NCI-H187 (cell line): ENCODE measurements at places on chromosomes 3 and 15.

- DNase-seq = no peak
These were observed 5.6 kb upstream of the FYCO1 start for GRCh38 chr3:46001178-46001577.

- no peak for DNase-seq
These were observed 136.5 kb upstream of the RBMS3 start for GRCh38 chr3:29144361-29144760.

GRCh38 chr3:39473452-39474125, 6.1 kb downstream of the MOBP start:
- DNase-seq = no peak

GRCh38 chr3:187571701-187572100, 98.5 kb downstream of the SST start:
- DNase-seq = no peak

- DNase-seq = no peak
These were observed 7.8 kb upstream of the RAD18 start for GRCh38 chr3:8970971-8971589.

DNA sequence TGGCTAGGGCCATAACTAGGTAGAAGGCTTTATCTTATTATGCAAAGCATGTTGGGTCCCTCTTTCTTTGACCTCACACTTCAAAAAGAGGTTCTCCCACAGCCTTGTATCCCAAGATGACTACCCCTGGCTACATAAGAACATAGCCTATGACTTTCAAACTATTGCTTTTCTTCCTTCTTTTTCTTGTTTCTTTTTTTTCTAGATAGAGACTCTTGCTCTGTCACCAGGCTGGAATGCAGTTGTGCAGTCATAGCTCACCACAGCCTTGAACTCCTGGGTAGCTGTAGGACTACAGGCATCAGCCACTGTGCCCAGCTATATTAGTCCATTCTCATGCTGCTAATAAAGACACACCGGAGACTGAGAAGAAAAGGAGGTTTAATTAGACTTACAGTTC, 47.2 kb downstream of the DIPK2A start:
- DNase-seq = no peak

- no peak for DNase-seq
These were observed 12.1 kb downstream of the EDC3 start for GRCh38 chr15:74683758-74684157.

DNA sequence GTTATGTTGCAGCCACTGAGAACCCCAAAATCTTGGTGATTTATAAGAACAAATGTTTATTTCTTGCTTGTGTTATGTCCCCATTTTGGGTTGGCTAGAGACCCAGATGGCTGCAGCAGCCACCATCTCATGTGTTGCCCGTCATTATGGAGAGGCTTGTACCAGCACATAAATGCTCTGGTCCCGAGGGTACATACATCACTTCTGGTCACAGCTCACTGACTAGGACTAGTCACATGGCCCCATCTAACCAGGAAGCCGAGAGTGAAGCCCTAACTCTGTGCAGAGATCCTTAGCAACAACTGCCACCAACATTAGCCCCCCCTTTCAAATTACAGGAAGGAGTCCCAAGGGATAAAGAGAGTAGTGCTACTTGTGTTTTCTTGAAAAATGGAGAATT, 25.5 kb upstream of the HACD2 start:
- DNase-seq = peak; percentile 60

DNA sequence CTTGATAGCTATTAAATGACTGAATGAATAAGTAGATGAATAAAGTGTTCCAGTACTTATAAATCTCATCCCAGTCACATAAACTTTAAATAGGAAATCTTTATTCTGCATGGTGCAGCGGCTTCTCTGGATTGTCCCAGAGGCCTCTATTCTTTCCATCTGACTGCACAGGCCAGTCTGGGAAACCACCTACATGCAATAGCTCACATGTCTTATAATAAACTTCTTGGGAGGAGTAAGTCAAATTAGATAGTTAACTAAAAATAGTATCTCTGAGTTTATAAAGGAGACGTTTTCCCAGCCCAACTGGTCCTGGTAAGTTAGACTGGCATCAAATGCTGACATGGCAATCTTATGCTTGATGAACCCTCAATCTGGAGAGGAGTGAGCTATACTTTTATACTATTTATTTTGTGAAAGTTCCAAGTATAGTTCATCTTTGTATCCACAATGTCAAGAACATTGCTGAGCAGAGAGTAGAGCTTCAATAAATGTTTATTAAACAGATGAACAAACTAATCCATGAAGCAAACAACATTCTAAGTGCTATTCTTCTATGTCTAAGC, 417.6 kb downstream of the TIGIT start:
- DNase-seq = no peak

DNA sequence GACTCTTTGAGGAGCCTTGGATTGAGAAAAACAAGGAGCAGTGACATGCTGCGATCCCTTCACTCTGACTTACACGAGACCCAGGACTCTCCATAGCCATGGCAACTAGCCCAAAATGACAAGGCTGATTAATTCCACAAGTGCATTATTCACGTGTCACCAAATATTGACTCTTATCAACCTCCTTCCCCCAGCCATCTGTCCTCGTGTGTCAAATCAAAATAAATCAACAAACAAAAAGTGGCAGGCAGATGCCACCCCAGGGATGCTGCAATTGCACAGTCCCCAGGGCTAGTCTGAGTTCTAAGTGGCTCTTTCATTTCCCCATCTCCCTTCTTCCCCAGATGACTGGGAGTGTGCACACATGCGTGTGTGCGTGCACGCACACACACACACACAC, 104.9 kb downstream of the AQP9 start:
- peak; percentile 69 for DNase-seq

DNA sequence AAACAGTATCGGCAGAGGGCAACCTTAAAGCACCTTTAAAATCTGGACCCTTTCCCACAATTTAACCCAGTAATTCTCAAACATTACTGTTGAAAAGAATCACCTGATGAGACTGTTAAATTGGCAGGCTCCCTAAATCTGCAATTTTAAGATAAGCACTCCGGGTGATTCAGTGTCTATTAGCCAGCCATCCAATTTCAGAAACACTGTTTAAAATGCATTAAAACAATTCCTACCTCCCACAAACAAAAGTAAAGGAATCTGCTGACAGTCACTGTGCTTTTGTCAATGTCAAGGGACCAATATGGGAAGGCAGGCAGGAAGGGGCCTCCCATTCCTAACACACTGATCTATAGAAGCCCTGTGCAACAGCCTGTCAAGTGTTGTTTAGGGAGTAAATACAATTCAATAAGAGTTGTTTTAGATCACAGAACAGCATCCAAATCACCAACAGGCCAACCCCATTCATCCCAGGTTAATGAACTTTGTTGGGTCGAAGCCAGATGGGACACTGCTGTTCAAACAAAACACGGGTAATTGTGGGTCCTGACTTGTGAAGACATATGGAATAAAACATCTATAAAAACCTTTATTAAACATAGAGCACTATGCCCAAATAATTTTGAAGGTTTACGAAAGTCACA, 21.4 kb downstream of the SIAH2 start:
- DNase-seq = no peak

- no peak for DNase-seq
These were observed 58.9 kb downstream of the ABCC5 start for GRCh38 chr3:183958775-183959174.

DNA sequence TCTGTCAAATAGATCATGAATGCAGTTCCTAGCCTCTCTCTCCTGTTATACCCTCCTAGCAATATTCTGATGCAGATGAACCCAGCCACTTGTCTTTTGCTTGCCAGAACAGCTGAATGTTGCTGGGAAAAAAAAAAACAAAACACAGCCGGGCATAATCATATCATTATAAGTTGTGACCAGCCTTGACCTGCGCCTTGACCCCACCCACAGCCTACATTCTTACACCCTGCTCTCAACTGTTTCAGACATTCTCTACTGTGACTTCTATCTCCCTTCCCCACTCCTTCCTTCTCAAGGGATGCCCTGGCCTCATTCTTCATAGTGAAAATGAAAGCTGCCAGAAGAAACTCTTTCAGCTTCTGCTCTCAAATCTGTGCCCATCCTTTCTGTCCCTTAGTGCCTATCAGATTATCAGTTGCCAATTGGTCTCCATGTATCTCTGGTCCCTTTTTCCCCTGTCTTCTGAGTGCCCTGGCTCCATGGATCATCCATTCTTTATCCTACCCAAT, 389.1 kb upstream of the TPRG1 start:
- DNase-seq = no peak

DNA sequence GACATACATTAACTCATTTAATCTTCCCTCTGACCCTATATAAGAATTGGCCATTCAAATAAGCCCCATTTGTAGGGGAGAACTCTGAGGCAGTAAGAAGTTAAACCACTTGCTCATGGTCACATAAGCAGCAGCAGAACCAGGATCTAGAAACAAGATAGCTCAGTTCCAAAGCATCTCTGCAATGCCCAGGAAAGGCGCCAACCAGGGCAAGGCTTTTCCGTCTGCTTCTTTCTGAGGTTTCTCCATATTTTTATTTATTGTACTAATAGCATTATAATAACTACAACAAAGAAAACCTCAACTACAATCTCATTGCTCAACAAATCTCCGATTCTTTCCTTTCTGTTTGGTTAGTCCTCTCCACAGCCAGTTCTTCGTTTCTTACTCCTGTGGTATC, 4.3 kb upstream of the UBE2E2 start:
- no peak for DNase-seq

DNA sequence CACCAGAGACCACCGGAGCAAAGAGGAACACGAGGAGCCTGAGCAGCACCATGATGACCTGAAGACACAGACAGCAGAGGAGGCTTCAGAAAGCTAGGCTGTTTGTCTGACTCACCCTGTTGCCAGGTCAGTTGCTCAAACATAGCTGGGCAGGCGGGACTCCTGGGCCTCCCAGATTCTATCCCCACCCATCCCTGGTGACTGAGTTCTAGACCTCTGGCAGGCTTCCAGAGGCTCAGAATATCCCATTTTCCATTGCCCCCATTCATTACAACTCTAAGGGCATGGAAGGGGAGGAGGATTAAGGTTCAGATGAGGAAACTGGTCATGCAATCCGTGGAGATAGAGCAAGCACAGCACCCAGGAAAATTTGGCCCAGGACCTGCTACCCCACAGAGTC, at the start of gene CDHR4:
Gene CDHR4 (minus strand): TSS at position 113 of the 400 bp plus-strand sequence. CDS start 61 bp downstream, at position 52.
- no peak for DNase-seq

DNA sequence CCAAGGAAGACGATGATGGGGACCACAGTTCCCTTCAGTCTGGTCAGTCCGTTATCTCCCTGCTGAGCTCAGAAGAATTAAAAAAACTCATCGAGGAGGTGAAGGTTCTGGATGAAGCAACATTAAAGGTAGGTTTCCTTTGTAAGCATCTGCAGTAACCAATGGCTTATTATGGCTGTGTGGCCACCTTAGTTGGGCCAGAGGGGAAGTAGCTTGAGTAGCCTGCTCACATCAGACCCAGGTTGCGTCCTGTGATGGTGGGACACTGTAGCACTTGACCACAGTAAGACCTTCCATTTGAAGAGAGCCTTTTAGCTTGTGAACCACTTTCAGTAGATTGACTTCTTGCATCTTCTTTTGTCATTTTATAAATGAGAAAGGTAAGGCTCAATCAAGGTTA, 22.6 kb downstream of the STARD5 start:
- no peak for DNase-seq

- DNase-seq = no peak
These were observed 7.5 kb downstream of the PSTPIP1 start for GRCh38 chr15:77002436-77002835.

- DNase-seq = no peak
These were observed 111.7 kb upstream of the OSTN start for GRCh38 chr3:191087391-191087790.

GRCh38 chr3:82055792-82056191, 294.3 kb upstream of the GBE1 start:
- DNase-seq = no peak

DNA sequence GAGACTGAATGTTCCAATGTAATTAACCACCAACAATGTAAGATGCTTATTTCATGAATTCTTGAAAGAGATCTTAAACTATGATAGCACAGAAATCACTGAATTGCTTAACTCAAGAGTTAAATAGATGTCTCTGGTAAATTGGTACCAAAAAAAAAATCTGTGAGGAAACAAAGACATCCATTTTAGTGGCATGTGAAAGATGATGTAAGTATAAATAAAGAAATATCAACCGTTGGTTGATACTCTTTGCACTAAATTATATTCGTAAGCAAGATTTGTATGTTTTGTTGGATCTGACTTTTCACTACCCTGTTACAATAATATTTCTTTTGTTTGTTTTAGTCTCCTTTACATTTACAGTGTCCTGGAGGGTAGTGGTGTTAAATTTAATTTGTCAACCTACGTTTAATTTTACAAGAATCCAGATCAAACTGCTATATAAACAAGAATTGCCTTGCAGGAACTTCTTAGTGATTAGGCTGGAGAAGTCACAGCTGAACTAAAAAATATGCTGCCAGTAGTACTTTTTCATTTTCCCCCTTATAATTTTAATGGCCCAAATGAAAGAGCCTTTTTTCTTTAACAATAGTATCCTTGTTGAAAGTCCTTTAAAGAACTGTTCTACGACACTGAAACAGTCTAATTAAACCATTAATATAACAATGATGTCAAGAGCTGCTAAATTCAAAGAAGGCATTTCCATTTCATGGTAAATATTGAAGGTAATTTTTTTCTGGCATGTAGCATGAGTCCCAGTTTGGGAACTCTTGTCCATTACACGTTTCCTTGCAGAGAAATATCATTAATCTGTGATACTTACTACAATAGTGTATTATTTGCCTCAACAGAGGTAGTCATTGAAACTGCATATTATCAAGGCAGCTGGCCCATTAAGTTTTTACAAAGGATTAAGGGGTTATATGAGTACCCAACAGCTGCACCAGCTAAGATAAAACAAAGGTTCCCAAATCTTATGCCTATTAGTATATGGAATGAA, 109.6 kb upstream of the PHLDB2 start:
- no peak for DNase-seq

GRCh38 chr15:101088788-101089578, 162.9 kb downstream of the CHSY1 start:
- DNase-seq = peak; percentile 58

- peak; percentile 56 for DNase-seq
These were observed at the start of gene GABPB1 for GRCh38 chr15:50354838-50355618. Gene GABPB1 (minus strand): TSS chr15:50355198. CDS start chr15:50309798, 45,400 bp downstream.

DNA sequence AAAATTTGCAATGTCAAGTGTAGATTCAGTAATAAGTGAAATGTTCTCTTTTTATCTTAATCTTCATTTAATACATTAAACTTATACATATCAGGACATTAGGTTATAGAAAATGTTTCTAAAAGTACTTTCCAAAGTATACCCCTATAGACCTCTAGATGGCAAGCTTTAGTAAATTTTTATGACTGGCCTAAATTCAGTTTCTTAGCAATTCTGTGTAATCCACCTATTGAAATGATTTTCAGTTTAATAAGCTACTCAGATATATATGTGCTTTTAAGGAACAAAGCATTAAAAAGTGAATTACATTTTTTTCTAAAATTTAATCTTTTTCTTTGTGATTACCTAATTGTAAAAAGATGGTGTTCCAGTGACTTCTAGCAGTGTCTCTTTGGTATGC, 342.2 kb downstream of the GBE1 start:
- DNase-seq = no peak

GRCh38 chr15:58453931-58454793, 22.4 kb downstream of the LIPC start:
- DNase-seq = no peak

GRCh38 chr3:156148345-156148945, 28.1 kb downstream of the KCNAB1 start:
- DNase-seq = no peak

GRCh38 chr3:69442771-69443311, 57.0 kb upstream of the FRMD4B start:
- no peak for DNase-seq
